ENCODE measurements at places on chromosomes 1 and 21.

- DNase-seq: no peak
These were observed 123.4 kb downstream of the CRYAA start for GRCh38 chr21:43292041-43292865.

DNA sequence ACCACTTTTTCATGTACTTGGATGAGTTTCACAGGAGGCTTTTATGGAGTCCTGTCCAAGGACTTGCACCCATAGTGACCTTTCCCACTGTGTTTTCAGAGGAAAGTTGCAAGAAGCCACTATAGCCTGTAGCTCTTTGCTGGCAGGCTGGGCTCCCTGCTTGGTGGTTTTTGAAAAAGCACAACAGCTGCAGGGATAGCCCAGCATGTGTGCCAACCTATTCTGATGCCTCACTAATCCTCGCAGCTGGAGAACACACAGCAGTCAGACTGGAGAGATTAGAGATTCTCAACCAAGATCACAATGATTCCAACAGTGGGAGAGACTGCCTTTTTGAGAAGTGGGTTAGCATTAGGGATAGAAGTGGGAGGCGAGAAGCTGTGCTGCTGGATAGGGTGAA lies 24.1 kb upstream of the ARHGEF11 start:
- DNase-seq: no peak

DNA sequence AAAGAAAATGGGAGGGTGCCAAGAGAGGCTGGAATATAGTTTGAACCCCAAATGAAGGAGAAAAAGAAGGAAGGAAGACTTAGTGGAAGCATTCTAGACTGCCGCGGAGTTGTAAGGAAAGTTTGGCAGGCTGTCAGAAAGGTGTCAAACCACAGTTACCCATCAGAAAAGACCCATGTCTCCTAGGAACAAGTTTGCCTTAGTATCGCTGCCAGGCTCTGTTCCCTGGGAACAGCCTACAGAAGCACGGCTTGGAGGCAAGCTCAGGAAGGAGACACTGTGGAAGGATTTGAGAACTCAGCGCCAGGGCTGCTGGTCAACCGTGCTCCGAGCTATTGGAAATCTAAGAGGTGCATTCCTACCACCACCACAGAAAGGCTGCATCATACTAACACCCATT lies 197.4 kb downstream of the RRAGC start:
- no peak for DNase-seq

DNA sequence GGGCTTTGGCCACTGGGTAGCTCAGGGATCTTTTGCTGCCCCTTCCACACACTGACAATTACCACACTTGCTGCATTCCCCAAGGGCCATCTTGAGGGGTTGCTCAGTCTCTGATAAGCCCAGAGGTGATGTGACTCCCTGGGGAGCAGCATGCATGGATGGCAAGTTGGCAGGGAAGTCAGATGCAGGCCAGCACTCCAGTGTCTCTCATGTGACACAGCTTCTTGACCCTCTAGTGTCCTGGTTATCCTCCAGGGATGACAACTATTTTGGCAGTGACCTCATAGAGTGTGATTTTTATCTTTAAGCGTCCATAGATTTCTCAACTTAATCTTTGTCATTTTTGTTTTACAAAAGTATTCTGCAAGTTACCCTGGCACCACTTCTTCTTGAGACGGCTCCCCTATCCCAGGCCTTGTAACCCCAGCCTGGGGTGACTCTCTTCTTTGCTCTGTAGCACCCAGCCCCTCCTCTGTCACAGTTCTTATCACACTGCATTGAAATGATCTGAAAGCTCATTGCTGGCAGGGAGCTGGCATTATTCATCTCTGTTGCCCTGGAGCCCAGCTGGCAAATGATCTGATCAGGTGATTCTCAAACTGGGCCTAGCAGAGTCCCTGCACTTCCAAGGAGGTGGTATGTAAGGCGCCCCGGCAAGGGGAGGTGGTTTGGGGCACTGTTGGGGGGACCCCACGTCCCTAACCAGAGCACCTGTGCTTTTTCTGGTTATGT lies 72.6 kb downstream of the TENT5C start:
- no peak for DNase-seq

DNA sequence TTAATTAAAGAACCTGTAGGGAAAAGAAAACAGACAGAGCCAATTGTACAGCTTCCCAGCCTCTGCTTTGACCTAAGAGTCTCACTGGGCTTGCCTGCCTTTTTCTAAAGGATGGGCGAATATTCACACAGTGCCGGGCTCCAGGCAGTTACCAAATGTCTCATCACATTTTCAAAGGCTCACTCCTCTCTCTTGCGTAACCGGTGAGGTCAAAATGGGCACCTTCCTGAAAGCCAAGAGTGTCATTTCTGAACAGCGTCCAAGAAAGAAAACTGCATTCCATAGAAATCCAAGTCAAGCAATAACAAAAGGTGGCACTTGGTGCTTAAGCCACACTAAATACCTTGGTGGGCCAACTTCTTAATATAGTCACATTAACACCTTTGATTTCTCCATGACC lies 710 bp upstream of the PALMD start:
- DNase-seq: no peak

DNA sequence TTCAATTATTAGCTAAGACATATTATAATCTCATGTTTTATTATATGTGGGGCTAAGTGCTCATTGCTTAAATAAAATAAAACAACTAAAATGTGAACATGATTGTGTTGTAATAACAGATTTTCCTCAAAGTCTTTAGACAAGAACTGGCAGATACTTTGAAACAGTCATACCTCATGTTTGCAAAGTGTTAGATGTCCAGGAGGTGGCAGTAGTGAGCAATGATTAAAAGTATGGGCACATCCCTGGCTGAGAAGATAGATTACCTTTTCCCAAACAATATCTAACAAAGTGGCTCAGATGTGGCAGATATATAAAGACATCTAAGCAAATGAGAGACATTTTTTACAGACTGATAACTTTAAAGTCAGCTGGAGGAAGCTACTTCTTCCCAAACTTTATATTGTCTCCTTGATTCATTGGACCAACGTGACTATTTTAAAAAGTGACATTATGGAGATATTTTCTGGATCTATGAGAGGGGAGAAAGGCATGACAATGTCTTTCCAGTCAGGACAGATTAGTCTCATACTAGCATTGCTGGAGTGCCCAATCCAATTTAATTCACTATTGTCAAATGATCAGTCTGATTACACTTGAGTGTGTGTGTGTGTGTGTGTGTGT lies 269.8 kb downstream of the S1PR1 start:
- DNase-seq: no peak

DNA sequence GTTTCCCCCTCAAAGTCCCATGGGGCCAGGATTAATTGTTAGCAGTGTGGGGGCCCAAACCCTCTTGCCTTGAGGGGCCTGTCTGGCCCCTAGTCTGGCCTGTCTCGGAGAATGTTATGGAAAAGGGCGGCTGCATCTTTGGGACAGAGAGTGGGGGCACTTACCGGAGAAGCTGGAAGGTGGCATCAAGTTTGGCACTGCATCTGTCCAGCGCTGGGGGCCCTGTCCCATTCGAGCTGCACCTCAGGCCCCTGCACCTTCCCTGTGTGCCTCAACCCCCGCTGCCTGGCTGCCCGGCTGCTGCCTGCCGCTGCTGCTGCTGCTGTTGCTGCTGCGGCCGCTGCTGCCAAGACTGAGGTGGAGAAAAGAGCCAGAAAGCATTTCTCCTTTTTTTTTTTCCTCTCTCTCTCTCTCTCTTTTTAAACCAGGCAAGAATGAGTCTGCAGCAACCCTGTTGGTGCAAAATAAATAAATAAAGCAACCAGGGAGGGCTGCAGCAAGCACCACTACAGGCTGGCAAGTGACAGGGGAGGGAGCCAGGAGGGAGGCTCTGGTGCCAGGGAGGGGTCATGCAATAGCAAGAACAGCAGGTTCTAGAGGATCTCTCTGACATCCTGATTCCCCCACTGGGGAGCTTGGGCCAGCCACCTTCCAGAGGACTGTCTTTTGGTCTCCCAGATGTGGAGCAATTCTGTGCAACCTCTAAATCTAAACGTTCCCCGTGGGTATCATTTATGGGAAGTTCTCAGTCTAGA lies at the start of gene LINGO4:
LINGO4 (minus strand) TSS at position 354 of the 755 bp plus-strand sequence. CDS start 2,715 bp downstream, outside the sequence.
- no peak for DNase-seq

DNA sequence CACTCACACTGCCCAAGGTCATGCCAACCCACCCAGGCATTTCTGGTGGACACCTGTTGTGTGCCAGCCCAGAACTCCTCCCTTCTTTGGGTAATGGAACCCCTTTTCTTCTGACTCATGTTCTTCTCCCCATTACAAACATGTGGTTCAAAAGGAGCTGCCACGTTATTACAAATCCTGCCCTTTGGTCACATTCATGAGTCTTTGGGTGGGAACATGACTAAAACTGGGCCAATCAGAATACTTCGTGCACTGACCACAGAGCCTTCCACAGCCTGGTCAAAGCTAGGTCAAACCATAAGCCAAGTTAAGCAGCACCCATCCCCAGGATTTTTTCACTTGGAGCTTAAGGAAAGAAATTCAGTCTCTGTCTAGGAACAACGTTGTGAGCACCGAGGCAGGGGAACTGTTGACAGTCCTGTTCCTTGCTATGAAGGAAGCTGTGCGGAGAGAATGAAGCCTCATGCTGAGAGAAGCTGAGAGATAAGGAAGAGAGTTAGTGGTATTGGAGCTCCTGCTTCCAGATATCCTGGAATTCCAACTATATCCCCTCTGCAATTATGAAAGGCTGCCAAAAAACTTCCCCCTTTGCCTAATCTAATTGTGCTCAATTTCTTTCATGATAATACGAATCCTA lies 46.8 kb upstream of the DIPK1A start:
- DNase-seq: no peak

GRCh38 chr1:151058692-151059091 lies 730 bp downstream of the CDC42SE1 start:
- DNase-seq: no peak

DNA sequence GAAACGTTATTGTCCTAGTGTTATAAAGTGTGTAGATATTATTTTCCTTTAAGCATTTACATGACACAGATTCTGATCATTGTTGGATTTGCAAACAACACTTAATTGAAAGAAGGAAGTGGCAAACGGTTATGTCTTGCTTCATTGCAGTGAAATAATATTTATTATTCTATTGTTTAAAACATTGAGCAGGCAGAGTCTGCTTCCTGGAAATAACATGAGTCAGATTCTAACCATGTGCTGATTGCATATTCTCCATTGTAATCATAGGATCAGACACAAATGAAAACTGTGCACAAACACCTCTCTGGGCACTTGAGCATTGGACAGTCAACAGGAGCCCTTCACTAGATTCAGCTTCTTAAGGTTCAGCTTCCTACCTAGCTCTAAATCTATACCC lies 46.8 kb upstream of the USP25 start:
- no peak for DNase-seq

DNA sequence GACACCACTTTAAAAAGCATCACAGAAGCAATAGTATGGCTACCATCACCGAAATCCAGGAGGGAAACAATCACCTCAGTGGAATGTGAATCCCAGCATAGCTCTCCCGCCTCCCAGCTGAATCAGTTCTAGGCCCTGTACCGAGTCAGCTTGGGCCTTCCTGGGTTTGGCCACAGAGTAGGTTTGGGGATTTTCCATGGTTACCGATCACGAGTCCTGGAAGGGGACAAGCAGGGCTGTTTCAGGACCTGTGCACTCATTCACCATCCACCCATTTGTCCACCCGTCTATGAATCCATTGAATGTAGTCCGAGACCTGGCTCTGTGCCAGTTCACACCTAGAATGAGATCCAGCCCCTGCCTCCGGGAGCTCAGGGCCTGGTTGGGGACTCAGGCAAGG lies 94.2 kb downstream of the ARHGEF10L start:
- DNase-seq: no peak

GRCh38 chr1:200869753-200870391 lies 2.9 kb upstream of the GPR25 start:
- DNase-seq: no peak

- no peak for DNase-seq
These were observed 30.2 kb upstream of the OTUD3 start for GRCh38 chr1:19852036-19852435.

GRCh38 chr1:47231301-47232186 lies 481 bp downstream of the TAL1 start:
- no peak for DNase-seq

GRCh38 chr1:38111589-38111988 lies 65.0 kb upstream of the POU3F1 start:
- DNase-seq: no peak

- DNase-seq: no peak
These were observed 1.8 kb upstream of the CTPS1 start for GRCh38 chr1:40977716-40978115.

- no peak for DNase-seq
These were observed 57.8 kb upstream of the USP24 start for GRCh38 chr1:55272994-55273393.

DNA sequence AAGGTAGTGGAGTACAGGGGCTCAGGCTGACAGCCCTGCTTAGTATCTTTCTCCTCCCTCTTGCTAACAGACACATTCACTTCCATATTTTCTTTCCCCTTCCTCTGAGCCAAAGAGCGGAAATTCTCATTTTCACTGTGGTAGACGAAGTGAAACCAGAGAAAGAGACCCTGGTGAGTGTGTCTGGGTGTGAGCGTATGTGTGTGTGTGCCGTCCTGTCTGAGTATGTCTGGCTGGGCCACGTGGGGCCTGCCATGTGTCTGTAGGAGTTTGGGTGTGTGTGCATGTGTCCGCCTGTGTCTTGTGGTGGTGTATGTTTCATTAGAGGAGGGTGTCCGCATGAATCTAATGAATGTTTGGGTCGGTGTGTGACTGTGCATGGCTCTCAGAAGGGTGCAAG lies 1.7 kb downstream of the COL8A2 start:
- no peak for DNase-seq

DNA sequence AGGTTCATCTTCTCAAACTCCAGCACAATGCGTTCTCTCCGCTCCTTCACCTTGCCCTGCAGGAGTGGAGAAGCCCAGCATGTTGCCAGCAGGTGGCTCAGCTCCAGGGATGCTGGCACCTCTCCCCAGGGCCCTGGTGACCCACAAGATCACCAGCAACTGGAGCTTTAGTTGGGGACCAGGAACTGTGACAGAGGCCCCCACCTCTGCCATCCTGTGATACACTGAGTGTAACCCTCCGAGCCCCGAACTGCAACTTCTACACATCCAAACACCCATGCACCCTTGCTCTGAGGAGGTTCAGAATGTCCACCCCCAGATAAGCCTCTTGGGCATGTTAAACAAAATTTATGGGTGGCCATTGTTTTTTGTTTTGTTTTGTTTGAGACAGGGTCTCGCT lies 4.5 kb upstream of the TRIM11 start:
- DNase-seq: no peak

DNA sequence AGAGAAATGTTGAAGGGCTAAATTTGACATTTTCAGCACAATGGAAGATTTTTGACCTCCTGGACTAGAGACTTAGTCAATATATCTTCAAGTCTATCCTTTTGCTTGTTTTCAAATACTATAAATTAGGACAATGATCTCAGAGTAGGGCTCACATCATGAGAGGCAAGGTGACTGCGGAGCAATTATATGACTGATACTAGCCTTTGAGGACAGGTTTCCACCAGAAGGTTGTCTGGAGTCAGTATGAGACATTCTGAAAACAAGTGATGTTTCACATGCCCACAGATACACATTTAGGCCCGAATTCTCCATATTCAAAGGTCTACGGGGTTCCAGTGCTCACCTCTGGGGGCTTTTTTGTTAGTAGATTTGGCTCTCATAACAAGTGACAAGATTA lies 142.3 kb upstream of the SAMSN1 start:
- DNase-seq: no peak
